ENCODE measurements at places on chromosomes 1 and 21.
A peak's percentile ranks its signal among the peaks of the same experiment; 100 is the strongest.

- DNase-seq, result no peak
Measured at GRCh38 chr1:54882519-54882918, 4.5 kb downstream of the DHCR24 start.

DNA sequence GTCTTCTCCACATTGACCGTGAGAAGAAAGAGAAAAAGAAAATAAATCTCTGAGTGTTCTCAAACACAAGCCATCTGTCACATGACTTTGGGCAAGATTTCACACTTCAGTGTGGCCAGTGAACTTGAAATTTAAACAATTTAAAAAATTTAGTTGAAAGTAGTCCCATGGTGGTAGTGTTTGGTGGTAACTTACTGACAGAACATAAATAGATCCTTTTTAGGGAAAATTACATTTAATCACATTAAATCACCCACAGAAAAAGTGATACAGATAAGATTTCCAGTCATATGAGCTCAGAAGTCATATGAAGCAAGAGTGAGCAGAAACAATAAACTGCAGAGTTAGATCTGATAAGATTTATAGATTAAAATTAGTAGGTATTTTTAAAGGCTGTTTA lies 31.9 kb upstream of the SGIP1 start:
- DNase-seq, result no peak

DNA sequence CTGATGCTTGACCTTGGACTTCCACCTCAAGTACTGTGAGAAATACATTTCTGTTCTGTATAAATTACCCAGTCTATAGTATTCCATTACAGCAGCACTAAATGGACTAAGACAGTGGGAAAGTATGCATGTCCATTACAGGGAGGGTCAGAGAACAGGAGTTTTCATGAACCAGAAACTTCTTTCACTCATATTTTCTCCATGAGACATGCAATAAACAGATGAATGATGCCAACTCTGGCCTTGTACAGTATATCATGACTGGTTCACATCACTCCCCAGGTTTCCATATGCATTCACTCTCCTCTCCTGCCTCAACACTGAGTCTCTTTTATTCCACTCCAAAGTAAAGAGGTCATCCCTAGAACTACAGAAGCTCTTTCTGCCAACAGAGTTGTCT lies 4.5 kb upstream of the IFI16 start:
- DNase-seq, result no peak

DNA sequence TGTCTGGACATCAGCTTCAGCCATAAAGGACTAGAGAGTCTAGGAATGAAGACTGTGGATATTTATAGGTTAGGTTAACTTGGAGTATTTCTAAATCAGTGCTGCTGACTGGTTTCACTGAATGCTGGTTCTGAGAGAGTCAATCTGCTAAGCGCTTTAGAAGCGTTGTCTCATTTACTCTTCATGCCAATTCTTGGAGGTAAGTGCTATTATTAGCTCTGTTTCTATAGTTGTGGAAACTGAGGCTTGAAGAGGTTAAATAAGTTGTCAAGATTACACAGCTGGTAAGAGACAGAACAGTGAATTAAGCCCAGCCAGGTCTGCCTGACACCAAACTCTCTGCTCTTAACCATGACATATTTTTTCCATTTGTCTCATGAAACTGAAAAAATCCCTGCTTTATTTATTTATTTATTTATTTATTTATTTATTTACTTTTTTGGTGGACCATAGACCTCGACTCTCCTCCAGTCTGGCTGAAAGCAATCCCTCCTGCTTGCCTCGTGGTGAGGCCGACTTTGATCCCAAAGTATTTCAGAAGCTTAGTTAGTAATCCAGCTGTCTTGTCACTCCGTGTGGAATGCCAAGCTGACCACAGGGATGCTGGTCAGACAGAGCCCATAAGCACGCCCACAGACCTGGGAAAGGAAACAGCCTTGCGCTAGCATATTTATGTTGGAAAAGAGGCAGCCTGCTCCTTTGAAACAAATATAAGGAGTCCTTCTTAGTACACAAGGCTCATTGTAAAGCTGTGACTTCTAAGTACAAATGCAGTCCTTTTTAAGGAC lies 16.9 kb downstream of the NTMT2 start:
- peak; percentile 89 for DNase-seq

GRCh38 chr1:47444562-47445465 lies 7.0 kb downstream of the FOXD2 start:
- no peak for DNase-seq

- DNase-seq, result peak; percentile 31
Measured at GRCh38 chr1:88982055-88982454, 10.4 kb downstream of the KYAT3 start.

DNA sequence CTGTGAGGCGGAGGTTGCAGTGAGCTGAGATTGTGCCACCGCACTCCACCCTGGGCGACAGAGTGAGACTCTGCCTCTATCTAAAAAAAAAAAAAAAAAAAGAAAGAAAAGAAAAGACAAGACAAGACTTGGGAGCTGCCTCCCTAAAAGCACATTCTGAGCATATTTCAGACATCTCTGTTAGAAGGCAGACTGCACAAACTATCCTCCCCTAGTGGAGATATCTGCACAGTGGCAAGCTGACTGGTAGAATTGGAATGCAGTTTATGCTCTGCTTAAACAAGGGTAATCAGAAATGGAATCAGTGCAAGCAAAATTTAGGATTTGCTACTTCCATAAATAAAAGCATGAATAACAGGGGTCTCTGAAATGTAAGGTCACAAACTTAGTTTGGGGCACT lies 31.8 kb downstream of the GNG4 start:
- DNase-seq, result peak; percentile 59

GRCh38 chr1:4778056-4778455 lies 123.6 kb downstream of the AJAP1 start:
- no peak for DNase-seq

- peak; percentile 64 for DNase-seq
Measured at GRCh38 chr1:22105611-22106207, 37.2 kb downstream of the WNT4 start.

DNA sequence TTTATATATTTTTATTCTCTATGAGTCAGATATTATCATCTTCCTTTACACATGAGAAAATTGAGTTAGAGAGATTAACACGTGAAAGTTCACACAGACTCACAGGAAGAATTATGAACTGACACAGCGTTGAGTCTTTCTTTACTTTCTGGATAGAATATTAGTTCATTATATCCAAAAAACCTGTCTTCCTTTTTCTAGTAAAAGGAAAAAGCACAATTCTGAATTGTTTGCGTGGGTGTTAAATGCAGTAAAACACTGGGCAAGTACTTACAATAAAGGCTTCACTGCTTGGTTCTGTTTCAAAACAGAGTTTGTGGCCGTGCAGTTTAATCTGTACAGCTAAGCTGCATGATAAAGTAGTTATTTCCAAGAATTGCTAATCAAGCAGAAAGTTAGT lies 10.8 kb downstream of the MAGI3 start:
- no peak for DNase-seq

DNA sequence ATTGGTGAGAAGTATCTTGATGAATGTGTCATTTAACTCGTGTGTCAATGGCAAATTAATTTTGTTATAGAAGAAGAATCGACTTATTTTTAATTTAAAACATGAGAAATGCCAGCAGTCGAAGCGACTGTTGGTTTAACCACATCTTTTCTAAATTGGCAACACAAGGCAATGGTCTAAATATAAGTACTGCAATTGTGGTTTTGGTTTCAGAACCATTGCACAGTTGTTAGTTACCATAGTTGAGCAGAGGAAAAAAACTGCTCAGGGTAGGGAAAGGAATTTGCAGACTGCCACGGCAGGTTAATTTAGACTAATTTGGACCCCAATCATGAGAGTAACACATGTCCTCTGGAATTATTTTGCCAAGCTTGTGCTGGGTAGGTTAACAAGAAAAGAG lies 185.6 kb upstream of the RUNX1 start:
- no peak for DNase-seq

- DNase-seq, result peak; percentile 85
Measured at GRCh38 chr1:17369466-17369865, 2.5 kb upstream of the PADI6 start.

- peak; percentile 64 for DNase-seq
Measured at GRCh38 chr1:150484861-150485260, 2.4 kb upstream of the TARS2 start.

- DNase-seq, result peak; percentile 84
Measured at GRCh38 chr1:39091845-39092645, 65.9 kb downstream of the NDUFS5 start.

GRCh38 chr1:177546346-177546745 lies 375.6 kb downstream of the BRINP2 start:
- DNase-seq, result no peak
